Right atrium auricular region (tissue), 2 donors: ENCODE measurements at places on chromosomes 7 and 10.

GRCh38 chr7:126361183-126361582 is 891.6 kb downstream of the GRM8 start:
- H3K4me3 ChIP-seq = no peak overlapping the region
- H3K27me3 ChIP-seq = no peaks in the 10 kb centered on the region

DNA sequence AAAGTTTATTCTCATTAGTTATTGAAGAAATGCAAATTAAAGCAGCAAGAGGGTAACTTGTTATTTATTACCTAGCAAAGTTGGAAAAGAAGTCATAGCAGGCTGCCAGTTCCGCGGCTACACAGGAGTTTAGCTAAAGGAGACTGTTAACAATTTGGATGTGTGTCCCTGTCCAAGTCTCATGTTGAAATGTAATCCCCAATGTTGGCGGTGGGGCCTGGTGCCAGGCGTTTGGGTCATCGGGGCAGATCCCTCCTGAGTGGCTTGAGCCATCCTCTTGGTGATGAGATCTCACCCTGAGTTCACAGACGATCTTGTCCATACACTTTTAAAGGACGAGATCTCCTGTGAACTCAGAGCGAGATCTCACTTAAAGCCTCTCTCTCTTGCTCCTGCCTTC is 608.3 kb downstream of the SH2D4B start:
- H3K27me3 ChIP-seq = no peaks in the 10 kb centered on the region
- H3K4me3 ChIP-seq = no peak overlapping the region
- no peaks in the 10 kb centered on the region for H3K36me3 ChIP-seq
- DNase-seq = no peak
- no peaks in the 10 kb centered on the region for H3K4me1 ChIP-seq

DNA sequence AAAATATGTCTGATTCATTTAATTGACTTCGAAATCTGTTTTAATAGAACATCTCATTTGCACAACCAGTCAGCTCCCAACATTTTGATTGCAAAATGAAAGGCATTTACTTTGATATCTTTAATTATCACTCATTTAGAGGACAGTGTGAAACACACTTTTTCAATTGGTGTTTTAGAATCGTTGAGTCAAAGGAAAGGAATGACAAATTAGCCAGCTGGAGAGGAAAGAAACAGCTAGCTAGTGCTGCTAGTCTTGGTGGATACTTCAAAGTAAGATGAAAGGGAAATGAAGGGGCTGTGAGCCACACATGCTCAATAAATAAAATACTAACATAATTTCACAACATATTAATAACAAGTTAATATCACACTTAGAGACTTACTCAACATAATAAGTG is 570.2 kb downstream of the PHTF2 start:
- no peak overlapping the region for H3K27ac ChIP-seq
- no peak overlapping the region for H3K4me3 ChIP-seq
- H3K4me1 ChIP-seq = no peaks in the 10 kb centered on the region
- no peaks in the 10 kb centered on the region for H3K36me3 ChIP-seq
- DNase-seq = no peak

DNA sequence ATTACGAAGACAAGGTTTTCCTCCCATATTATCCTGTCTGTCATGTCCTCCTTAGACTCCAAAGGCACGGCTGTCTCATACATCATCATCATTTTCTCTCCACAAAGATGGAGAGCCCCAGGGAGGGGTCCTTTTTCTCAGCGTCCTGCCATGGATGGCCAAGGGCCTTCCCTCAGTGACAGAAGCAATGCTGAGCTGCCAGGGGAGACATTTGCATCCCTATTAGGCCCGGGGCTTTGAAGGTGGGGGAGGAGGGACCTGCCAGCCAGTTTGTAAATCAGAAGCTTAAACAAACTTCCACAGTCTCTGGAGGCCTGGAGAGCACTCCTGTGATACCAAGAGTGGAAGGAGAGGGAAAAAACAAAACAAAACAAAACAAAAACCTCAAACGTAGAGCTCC is 112.4 kb upstream of the ADO start:
- no peaks in the 10 kb centered on the region for H3K27me3 ChIP-seq
- no peak overlapping the region for H3K4me3 ChIP-seq
- H3K4me1 ChIP-seq = no peaks in the 10 kb centered on the region
- H3K36me3 ChIP-seq = no peaks in the 10 kb centered on the region

DNA sequence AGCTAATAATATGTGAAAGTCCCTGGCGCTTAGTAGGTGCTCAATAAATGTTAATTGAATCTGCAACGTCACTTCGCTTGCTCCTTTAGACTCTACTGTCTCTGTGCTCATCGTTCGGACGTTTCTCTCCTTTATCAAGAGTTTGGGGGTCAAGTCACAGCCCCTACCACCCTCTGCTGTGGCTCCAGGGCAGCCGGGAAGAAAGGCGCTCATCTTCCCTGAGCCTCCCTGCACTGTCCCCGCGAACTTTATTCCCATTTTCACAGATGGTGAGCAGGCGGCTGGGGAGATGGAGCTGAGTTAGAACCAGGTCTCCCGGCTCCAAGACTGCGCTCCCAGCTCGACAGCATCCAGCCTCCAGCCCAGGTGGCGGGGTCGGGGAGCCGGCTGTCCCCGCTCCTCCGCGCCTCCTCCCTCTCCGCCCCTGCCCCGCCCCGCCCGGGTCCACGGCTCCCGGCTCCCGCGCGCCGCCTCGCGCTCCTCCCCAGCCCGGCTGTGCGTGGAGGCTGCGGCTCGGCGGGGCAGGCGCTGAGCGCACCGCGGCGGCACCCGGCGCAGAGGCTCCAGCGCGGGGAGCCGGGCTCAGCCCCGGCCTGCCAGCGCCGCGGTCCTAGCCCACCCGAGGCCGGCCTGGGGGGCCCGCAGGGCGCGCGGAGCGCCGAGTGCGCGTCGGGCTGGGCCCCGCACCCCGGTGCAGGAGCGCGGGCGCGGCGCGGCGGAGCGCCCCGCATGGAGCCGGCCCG is at the start of gene CLEC2L:
Gene CLEC2L (plus strand): TSS at position 487 of the 743 bp plus-strand sequence. CDS start 243 bp downstream, at position 730.
- peak within 1 kb of the TSS; percentile 27 for H3K4me3 ChIP-seq
- no peaks in the 10 kb centered on the region for H3K27me3 ChIP-seq
- H3K36me3 ChIP-seq = no peaks in the 10 kb centered on the region
- H3K4me1 ChIP-seq = peaks cover 7% of the 10 kb centered on the region
- no peak within 1 kb of the TSS for H3K27ac ChIP-seq

GRCh38 chr7:91620827-91621226 is 259.7 kb downstream of the MTERF1 start:
- no peaks in the 10 kb centered on the region for H3K27me3 ChIP-seq
- DNase-seq = no peak
- H3K27ac ChIP-seq = no peak overlapping the region

GRCh38 chr10:35327790-35328403 is 8.4 kb upstream of the CCNY start:
- no peak for DNase-seq
- H3K4me1 ChIP-seq = peaks cover 46% of the 10 kb centered on the region
- no peak overlapping the region for H3K27ac ChIP-seq
- H3K36me3 ChIP-seq = peaks cover under 1% of the 10 kb centered on the region
- no peak overlapping the region for H3K4me3 ChIP-seq

DNA sequence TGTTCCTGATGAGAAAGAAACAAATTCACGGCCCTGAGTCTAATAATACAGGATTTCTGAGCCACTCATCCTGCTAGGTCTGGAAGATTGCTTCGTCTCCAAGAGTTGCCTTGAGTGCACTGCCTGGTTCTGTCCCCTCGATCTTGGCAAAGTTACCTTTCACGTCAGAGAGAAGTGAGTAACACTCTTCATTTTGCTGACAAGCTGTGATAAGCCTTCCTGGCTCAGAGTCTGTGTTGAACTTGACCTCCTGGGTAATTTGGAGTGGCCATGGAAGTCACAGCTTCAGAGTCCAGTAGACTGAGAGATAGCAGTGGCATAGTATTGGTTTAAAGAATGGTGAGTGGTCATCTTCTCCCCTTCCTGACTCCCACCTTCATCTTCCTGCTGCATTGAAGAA is 64.7 kb upstream of the LRGUK start:
- DNase-seq = no peak
- H3K4me3 ChIP-seq = no peak overlapping the region
- H3K27ac ChIP-seq = no peak overlapping the region
- H3K4me1 ChIP-seq = peaks cover 11% of the 10 kb centered on the region
- H3K27me3 ChIP-seq = no peaks in the 10 kb centered on the region

DNA sequence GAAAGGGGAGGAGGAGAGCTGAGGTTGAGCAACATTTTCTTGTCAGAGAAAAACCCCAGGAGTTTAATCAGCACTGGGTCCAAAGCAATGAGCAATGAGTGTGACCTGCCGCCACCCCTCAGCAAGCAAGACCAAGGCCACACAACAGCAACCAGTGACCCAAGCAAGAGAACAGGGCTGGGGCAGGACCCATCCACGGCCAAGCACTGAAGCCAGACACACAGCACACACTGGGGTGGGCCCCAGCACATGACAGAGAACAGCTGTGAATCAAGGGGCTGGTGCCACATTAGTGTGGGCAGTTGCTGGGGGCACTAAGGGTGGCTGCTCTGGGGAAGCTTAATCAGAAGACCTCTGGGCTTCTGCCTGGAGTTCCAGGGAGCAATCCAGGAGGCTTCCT is 16.2 kb downstream of the TMEM72 start:
- no peak overlapping the region for H3K4me3 ChIP-seq
- H3K27me3 ChIP-seq = no peaks in the 10 kb centered on the region
- H3K4me1 ChIP-seq = peaks cover 2% of the 10 kb centered on the region
- H3K27ac ChIP-seq = no peak overlapping the region
